ENCODE measurements at places on chromosomes 16 and 17. TPM values are rescaled to one million over a fixed set of nuclear protein-coding genes. Genes with fewer than 3 reads are reported as not detected.

The SERPINF2 gene
- 1.6 TPM for total RNA-seq

The ASGR2 gene
- not detected for total RNA-seq

The GINS2 gene
- total RNA-seq: 55.6 TPM

The CES2 gene
- 28.7 TPM for total RNA-seq

The TEX19 gene
- 0.17 TPM for total RNA-seq

The PRR15L gene
- total RNA-seq: not detected

The FBXO39 gene
- total RNA-seq: not detected

The MED1 gene
- 88.3 TPM for total RNA-seq

The GRAPL gene
- 5.1 TPM for total RNA-seq

The FBXW10B gene
- 1.2 TPM for total RNA-seq

The TRAF7 gene
- total RNA-seq: 66.4 TPM

The B9D1 gene
- total RNA-seq: 2.4 TPM
